ENCODE measurements at places on chromosomes 4 and X.

GRCh38 chr4:173696011-173696410 lies 166.0 kb upstream of the HAND2 start:
- no peak for DNase-seq

GRCh38 chrX:15511563-15511962 lies 11.0 kb downstream of the BMX start:
- DNase-seq, result no peak

DNA sequence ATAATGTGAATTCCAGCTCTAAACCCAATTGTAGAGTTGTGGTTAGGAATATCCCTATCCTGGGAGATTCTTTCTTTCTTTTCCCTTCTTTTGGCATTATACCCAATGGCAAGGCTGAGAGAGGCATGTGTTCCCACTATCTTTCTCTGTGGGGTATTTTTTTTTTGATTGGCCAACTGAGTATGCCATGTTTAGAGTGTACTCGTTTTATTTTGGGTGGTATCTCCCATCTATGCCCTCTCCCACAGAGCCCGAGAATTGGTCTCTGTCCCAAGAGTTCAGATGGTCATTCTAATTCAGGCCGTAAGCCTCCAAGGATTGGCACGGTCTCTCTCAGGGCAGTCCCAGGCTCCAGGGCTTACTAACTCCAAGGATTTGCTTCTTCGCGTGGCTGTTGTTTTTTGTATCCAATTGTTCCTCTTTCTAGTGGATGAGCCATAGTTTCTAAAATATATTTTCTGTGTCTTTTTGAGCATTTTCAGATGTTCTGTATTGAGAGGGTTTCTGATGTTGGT lies 198.8 kb downstream of the SLC4A4 start:
- DNase-seq, result no peak

- DNase-seq, result no peak
Observed at GRCh38 chrX:39384996-39385395, 583.7 kb downstream of the MID1IP1 start.

DNA sequence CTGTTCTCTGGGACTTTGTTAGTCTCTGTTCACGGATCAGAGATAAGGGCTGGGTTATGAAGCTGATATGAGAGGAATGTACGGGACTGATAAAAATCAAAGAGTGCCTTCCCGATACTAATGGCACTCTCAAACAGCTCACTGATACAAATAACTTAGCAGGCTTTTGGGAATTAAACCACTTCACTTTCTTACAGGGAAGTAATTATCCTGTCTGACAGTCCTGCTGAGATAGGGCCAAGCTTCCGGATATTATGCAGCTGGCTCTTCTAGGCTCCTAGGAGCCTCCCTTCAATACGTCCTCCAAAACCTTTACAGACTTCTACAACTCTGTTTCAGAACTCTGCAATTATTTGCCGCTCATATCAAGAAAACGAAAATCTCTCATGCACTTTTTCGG lies 418.0 kb downstream of the NLGN4X start:
- DNase-seq, result no peak

DNA sequence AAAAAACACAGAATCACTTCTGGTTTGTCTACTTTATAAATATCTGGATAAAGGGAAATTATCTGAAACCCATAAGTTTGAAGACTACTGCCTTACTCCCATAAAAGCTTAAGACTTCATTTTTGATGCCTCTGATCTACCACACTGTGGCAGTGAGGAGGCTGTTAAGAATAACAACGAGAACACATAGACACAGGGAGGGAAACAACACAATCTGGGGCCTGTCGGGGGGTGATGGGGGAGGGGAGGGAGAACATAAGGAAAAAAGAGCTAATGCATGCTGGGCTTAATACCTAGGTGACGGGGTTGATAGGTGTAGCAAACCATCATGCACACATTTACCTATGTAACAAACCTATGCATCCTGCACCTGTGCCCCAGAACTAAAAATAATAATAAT lies 573.7 kb downstream of the GBA3 start:
- no peak for DNase-seq

DNA sequence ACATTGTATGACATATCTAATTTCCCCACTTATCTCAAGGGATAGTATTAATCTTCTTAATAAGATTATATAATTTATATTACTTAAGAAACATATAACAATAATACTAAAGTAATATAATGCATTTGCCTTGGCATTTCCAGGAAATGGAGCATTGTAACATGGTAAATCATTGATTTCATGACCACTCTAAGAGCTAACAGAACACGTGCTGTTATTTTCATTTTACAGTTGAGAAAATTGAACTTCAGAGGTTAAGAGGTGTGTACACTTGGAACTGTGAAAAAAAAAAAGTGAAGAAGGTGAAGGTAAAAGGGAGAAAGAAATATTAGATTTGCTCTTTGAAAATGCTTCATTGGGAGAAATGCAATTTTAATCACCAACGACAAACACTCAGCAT lies 522.6 kb downstream of the IL15 start:
- no peak for DNase-seq

GRCh38 chr4:49516796-49517195 lies 530.7 kb downstream of the CWH43 start:
- no peak for DNase-seq

DNA sequence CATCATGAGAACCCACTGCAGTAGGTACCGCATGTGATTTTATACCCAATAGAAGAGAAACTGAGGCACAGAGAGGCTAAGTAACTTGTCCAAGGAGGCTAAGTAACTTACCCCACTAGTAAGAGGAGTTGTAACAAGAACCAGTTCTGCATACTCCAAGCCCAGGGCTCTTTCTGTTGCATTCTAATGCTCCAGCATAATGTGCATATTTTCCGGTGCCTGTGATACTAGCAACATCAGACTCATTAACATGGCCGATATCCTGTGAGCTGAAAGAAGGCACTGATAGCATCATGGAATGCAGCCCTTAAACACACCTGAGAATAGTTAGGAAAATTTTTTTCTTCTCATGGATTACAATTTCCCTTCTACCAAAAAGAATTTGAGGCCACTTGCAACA lies 39.7 kb upstream of the KLF3 start:
- no peak for DNase-seq

GRCh38 chr4:176090115-176090514 lies 24.5 kb downstream of the WDR17 start:
- DNase-seq, result no peak

GRCh38 chrX:110444996-110445395 lies 86.3 kb downstream of the RTL9 start:
- DNase-seq, result no peak

Data from CD4-positive, alpha-beta T cell treated with Interleukin-6 at 100 ng/mL for 8 hours (primary cell).